ENCODE measurements at places on chromosomes 1 and 21.

- DNase-seq: no peak
These were observed 191.9 kb upstream of the FMN2 start for GRCh38 chr1:239899747-239900146.

GRCh38 chr21:34133392-34133791 lies 60.0 kb downstream of the MRPS6 start:
- DNase-seq: no peak

- no peak for DNase-seq
These were observed 588.3 kb upstream of the USP24 start for GRCh38 chr1:55803429-55803828.

DNA sequence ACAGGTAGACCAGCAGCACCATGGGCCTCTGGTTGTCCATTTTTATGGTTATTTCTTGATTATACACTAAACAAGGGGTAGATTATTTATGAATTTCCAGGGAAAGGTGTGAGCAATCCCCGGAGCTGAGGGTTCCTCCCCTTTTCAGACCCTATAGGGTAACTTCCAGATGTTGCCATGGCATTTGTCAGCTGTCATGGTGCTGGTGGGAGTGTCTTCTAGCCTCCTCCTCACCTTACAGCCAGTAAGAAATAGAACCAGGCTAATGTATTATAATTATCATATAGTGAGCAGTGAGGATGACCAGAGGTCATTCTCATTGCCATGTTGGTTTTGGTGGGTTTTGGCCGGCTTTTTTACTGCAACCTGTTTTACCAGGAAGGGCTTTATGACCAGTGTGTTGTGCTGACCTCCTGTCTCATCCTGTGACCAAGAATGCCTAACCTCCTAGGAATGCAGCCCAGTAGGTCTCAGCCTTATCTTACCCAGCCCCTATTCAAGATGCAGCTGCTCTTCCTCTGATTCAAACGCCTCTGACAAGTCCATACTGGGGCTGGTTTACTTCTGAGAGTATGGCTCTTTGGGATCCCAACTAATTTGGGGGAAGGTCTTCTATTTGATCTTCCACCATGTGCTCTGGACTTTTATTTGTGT lies 13.5 kb upstream of the TINAGL1 start:
- DNase-seq: no peak

DNA sequence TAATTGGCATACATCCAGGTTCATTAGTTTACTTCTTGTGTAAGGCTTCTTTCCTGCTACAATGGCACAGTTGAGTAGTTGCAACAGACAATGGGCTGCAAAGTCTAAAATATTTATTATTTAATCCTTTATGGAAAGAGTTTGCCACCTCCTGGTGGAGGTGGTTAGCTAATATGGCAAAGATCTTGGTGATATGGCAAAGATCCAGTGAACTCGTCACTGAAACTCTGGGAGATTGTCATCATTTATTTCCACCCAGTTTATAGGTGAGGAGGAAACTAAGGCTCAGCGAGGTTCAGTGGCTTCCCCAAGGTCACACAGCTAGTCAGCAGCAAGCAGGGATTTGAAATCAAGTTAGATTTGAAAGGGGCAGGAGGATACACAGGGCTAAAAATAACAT lies 16.1 kb upstream of the IFFO2 start:
- DNase-seq: no peak

DNA sequence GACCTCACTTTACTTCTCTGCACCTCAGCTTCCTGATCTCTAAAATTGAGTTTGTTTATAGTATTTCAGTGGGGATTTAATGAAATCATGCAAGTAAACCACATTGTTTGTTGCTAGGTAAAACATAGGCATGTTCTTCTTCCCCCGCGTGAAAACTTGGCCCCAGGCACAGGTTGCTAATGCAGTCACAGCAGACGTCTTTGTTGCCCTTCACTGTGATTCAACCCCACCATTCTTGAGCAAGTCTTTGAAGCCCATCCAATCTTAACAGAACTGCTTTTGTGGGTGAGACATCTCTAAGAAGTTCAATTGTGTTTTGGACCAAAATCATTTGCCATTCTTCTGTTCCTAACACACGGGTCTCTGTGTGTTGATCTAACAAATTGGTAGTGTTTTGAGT lies 185.5 kb downstream of the ZNF281 start:
- no peak for DNase-seq

DNA sequence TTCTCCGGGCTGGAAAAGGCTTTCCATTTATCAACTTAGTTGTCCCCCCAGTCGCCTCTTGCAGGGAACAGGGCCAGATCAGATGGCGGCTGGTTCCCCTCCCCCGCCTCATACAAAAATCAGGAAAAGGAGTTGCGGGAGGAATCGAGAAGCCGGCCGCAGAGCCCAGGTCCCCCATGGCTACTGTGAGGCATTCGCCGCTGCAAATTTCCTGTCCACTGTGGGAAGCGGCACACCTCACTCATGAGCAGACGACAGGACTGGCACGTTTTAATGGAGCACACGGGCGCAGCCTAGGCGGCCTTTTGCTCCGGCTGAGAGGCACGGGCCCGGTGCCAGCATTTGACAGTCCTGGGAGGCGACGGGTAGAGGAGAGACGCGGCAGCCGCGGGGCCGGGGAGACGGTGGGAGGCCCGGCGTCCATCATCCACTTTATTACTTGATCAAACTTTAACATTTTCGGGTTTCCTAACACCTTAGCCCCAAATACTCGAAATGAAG lies 1.1 kb downstream of the GNG4 start:
- no peak for DNase-seq

- DNase-seq: no peak
These were observed 138.7 kb upstream of the ZNF648 start for GRCh38 chr1:182200025-182200812.

All from stimulated activated CD4-positive, alpha-beta T cell treated with anti-CD3 and anti-CD28 coated beads, Interleukin-15, amount 100 ng/mL, for 1 hour (primary cell).